ENCODE measurements at places on chromosomes 1 and 21.

GRCh38 chr1:42913426-42914091 is 45.1 kb downstream of the SLC2A1 start:
- peak; percentile 50 for DNase-seq

DNA sequence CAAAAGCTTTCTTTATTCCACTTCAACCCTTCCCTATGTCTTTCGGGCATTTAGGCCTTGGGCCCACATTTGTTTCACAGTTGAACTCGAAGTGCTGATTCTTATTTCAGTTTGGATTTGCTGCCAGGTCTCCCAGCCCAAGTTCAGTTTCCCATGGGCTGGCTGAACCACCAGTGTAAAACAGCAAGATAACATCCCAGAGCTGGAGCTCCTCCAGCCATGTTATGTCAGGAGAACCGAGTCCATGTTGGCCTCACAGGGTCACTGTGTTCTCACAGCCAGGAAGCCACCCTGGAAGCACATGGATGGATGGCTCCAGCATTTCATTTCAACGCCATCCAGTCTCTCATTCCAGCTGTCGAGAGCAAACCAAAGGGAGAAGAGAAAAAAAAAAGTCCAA is 45.2 kb upstream of the RXRG start:
- DNase-seq = no peak

DNA sequence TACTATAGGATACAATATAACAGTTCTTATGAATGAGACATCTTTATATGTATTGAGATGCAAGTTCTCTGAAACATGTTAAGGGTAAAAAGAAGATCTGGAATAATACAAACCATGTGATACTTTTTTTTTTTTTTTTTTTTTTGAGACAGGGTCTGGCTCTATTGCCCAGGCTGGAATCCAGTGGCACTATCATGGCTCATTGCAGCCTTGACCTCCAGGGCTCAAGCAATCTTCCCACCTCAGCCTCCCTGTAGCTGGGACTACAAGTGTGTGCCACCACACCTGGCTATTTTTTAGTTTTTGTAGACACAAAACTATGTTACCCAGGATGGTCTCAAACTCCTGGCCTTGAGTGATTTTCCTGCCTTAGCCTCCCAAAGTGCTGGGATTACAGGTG is 22.1 kb upstream of the MCL1 start:
- no peak for DNase-seq

DNA sequence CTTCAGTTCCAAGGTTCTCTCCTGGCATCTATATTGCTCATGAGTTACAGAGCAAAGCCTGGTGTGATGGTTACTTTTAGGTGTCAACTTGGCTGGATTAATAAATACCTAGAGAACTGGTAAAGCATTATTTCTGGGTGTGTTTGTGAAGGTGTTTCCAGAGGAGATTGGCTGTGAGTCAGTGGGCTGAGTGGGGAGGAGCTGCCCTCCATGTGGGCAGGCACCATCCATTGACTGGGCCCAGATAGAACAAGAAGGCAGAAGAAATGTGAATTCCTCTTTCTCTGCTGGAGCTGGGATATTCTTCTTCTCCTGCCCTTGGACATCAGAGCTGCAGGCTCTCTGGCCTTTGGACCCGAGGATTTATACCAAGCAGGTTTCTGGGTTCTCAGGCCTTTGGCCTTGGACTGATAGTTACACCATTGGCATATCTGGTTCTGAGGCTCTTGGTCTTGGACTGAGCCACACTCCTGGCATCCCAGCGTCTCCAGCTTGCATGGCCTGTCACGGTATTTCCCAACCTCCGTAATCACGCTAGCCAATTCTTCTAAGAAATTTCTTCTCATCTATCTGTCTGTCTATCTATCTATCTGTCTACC is 44.5 kb downstream of the B3GALT5 start:
- no peak for DNase-seq

- DNase-seq = no peak
Observed at GRCh38 chr21:22224261-22224660, 1226.1 kb downstream of the NCAM2 start.

DNA sequence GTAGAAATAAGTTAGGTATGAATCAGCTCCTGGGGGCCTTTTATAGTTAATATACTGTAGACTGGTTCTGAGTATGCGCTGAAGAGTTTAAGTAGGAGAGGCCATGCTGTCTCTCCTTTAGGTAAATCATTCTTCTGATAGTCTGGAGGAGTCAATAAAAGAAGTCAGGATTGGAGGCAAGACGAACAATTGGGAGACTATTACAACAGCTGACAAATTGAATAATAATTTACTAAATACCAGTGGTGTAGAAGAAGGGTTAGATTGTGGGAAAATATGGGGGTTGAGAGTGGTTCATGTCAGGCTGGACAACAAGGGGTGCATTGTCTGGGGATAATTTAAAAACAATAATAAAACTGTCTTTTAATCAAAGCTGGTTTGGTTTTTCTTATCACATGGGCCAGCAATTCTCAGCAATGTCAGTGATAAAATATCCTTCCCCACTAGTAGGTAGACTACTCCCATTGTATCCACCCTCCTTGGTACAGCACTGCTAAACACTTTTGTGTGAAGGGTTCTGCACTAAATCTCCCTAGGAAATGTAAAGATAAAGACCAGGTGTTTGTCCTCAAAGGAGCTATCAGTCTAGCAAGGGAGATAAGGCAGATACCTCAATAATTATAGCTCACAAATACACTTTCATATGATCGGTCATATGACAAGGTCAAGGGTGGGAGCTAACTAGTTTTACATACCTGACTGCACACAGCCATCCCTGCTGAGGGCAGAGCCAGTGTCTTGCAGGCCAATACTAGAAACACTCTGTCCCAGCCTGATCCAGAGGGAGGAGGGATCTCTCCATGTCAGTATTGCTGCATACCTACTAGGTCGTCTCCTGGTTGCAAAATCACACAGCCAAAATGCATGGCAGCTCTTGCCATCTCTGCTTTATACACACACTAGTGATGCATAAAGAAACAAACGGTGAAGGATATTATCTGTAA is 299.7 kb downstream of the VAV3 start:
- DNase-seq = no peak

GRCh38 chr1:104953555-104953954 is 1203.9 kb downstream of the AMY1C start:
- DNase-seq = no peak

DNA sequence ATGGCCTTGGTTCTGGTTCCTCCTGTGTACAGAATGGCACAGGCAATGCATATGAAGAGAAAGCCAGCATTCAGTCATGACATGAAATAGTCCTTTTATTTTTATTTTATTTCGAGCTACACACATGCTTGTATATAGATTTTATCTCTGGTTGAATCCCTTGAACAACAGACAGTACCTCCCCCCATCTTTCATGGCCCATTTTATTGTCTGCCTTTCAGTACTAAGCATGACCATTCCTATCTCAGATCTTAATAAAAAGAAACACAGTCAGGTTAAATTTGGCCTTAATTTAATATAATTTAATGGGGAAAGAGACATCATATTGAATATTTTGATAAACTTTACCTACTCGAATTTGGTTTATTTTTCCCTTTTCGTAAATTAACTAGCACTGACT is 76.4 kb upstream of the VANGL1 start:
- no peak for DNase-seq

DNA sequence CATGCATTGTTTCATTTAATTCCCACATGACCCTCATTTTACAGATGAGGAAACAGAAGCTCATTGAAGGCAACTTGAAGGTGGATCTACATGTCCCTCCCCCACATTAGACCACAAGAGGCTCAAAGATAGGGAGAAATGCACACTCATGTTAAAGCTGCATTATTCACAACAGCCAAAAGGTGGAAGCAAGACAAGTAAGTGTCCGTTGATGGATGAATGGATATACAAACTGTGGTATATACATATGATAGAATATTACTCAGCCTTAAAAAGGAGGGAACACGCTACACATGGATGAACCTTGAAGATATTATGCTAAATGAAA is 149.7 kb upstream of the JUN start:
- no peak for DNase-seq

- no peak for DNase-seq
Observed at GRCh38 chr1:15352128-15352957, 57.3 kb upstream of the EFHD2 start.

GRCh38 chr1:227883073-227883520 is 64.6 kb downstream of the WNT9A start:
- DNase-seq = peak; percentile 2

DNA sequence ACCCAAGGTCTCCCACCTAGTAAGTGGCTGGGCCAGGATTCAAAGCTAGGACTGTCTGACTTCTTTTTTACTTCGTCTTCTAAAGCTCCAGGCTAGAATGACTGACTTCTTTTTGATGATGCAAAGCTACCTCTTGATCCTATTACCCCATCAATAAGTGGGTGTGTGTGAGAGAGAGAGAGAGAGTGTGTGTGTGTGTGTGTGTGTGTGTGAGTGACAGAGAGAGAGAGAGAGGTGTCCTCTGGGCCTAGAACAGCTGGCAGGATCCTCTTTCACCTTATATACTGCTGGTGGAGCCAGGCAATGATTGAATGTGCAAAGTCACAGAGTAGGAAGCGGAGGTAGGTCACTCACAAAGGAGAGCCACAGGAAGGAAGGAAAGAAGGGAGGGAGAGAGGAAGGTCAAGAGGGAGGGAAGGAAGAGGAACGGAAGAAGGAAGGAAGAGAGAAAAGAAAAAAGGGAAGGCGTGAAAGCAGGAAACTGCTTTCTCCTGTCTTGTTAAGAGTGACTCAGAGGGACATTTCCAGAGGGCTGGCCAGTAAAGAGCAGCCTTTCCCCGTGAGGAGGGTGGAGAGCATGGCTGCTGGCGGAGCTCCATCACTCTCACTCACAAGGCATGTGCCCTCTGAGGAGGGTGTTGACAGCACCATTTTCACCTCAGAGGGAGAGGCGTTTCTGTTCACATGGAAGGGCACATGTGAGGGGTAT is 68.9 kb downstream of the CDC7 start:
- no peak for DNase-seq

DNA sequence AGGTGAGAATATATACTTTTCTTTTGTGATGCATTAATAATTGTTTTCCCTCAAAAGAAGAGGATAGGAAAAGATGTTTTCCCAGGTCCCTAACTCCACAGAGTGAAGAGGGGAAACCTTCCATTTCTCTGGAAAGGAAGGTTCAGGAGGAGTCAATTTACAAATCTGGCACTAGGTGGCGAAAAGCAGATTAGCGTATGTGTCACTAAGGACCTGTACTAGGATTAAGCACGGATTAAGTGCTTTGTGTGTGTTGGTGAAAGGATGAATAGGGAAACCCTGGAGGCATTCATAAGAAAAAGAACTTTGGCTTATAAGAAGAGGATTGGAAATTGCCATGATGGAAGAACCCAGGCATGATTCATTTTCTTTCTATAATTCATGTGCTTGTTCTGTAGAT is 410.1 kb upstream of the PLXNA2 start:
- peak; percentile 23 for DNase-seq

DNA sequence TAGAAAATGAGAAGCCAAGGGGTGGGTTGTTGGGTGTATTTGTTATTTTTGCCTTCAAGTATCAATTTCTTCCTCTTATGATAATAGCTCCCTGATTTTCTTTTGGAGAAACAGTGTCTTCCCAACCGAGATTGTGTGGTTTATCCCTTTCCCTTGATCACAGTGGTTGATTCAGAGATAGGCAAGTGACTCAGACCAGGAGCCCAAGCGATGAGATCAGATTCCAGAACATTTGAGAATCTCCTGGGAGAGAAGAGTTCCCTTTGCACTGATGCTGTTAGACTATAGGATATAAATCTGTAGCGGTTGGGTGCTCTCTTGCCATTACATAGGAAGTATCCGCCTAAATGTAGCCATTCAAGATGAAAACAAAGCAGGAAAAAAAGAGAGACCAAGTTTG is 90.1 kb upstream of the WDR26 start:
- no peak for DNase-seq

- no peak for DNase-seq
Observed at GRCh38 chr21:39675590-39675989, 62.9 kb downstream of the B3GALT5 start.

GRCh38 chr21:42289926-42290325 is 25.3 kb downstream of the TFF3 start:
- no peak for DNase-seq

DNA sequence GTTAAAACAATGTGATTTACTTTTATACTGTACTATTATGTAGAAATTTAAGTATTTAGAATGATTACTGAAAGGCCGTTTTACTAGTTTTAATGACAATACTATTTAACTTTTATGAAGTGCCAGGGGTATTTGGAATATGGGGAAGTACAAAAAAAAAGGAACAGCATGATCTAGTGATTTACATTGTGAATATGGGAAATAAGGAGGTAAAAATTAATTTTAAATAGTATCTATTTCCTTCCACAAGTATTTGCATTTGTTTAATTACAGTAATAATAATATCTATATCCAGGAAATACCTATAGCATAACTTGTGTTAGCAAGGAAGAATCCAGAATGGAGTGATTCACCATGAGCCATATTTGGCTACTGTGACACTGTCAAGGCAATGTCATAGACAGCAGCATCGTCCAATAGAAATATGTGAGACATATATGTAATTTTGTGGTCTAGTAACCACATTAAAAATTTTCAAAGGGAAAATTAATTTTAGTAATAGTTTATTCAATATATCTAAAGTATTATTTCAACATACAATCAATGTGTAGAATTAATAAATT is 22.0 kb downstream of the CNST start:
- DNase-seq = no peak

- DNase-seq = no peak
Observed at GRCh38 chr1:22877980-22878379, 94.7 kb downstream of the LACTBL1 start.

DNA sequence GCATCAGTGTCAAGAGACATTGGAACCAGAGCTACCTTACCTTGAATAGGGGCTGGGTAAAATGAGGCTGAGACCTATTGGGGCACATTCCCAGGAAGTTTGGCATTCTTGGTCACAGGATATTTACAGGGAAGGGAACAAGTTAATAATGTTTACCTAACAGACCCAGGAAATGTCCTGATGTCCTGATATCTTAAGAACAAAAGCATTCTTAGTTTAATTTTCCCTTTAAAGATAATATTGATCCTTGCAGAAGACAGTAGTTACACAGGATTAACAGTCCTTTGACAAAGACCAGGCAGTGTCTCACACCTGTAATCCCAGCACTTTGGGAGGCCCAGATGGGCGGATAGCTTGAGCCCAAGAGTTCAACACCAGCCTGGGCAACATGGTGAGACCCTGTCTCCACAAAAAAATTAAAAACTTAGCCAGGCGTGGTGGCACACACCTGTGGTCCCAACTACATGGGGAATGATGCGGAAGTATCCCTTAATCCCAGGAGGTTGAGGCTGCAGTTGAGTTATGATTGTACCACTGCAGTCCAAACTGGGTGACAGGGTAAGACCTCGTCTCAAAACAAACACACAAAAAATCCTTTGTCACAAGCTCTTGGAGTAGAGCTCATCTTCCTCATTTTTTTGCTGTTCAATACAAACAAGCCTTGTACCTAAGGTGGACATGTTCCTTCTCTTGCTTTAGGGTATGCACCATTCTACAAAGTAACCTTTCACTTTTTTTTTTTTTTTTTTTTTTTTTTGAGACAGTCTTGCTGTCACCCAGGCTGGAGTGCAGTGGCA is 1.3 kb upstream of the TOMM20 start:
- no peak for DNase-seq

- DNase-seq = no peak
Observed at GRCh38 chr21:27818847-27819246, 852.0 kb upstream of the ADAMTS5 start.

Data from BE2C (cell line).